Activated T-cell treated with anti-CD3 and anti-CD28 coated beads for 1 hour (primary cell): ENCODE measurements at places on chromosomes 1 and 21.

- DNase-seq, result no peak
These were observed 243.1 kb downstream of the ZNF648 start for GRCh38 chr1:181818459-181818858.

- DNase-seq, result no peak
These were observed 513.0 kb downstream of the PTPRC start for GRCh38 chr1:199151634-199152425.

DNA sequence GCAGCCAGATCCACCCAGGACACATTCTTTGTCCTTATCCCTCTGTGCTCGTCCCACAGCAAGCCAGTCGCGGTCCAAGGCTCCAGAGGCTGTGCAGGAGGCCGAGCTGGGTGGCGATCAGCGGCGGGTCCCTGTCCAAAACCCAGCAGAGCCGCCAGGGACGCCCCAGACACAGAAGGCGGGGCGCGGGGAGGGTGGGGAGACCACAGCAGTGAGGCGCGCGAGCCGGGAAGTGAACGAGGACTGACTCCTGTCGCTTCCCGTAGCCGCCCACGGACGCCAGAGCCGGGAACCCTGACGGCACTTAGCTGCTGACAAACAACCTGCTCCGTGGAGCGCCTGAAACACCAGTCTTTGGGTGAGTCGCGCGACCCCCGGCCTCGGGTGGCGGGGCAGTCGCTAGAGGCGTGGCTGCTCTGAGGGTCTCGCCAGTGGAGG lies at the start of gene LGALS8:
Gene LGALS8 (plus strand): TSS at position 279 of the 438 bp plus-strand sequence. CDS start 2,089 bp downstream, outside the sequence.
- peak; percentile 78 for DNase-seq

GRCh38 chr1:62687903-62688686 lies at the start of gene DOCK7:
TSS of gene DOCK7 (minus strand) at chr1:62688386. CDS start at chr1:62688264, 122 bp downstream.
- DNase-seq, result peak; percentile 30

- DNase-seq, result no peak
These were observed 26.7 kb downstream of the NDC1 start for GRCh38 chr1:53811414-53811851.

GRCh38 chr1:177333936-177334595 lies 163.3 kb downstream of the BRINP2 start:
- DNase-seq, result no peak

DNA sequence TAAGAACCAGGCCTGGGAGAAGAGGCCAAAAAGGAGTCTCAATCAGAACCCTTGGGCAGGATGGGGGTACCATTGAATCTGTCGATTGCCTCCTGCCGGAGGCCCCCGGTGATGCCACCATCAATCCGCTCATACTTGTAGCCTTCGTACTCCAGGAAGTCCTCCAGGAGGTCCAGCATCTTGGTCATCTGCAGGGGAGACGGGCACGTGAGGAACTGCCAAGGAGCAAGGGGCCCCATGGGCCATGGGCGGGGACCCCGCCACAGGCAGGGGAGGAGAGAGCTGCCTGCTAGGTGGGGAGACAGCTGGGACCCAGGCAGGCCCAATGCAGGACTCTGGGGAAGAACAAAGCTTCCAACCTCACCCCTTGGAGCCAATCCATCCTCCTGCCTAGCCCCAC lies 48.6 kb downstream of the CHD5 start:
- DNase-seq, result no peak

DNA sequence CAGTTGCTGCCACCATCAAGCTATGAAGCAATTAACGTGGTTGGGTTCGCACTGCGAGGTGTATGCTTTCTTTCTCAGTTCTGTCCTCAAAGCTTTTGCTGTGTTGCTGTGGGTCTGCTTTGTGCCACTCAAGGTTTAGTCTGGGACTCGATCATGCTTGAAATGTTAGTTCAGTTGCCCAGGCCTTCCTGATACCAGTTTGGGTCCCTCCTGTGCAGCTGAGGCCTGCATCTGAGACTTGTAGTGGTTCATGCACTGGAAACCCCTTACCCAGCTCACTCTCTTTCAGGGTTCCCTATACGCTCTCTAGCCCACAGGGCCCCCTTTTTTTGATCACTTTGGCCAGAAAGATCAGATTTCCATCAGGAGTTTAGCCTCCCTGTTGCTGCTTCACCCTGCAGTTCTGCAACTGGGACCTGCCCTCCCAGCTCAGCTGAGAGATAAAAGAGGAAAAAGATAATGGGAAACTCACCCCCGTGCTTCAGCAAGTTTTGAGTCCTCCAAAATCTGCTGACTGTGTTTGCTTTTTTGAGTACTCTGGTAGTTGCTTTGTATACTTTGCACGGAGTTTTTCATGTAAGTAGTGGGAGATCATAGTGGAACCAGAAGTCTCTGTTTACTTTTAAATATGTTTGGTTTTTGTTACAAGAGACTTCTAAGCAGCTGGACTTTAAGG lies 317.0 kb downstream of the HHAT start:
- DNase-seq, result no peak

GRCh38 chr1:154769193-154769895 lies 100.7 kb downstream of the KCNN3 start:
- DNase-seq, result no peak

GRCh38 chr21:25750085-25750484 lies 15.3 kb downstream of the GABPA start:
- DNase-seq, result no peak

DNA sequence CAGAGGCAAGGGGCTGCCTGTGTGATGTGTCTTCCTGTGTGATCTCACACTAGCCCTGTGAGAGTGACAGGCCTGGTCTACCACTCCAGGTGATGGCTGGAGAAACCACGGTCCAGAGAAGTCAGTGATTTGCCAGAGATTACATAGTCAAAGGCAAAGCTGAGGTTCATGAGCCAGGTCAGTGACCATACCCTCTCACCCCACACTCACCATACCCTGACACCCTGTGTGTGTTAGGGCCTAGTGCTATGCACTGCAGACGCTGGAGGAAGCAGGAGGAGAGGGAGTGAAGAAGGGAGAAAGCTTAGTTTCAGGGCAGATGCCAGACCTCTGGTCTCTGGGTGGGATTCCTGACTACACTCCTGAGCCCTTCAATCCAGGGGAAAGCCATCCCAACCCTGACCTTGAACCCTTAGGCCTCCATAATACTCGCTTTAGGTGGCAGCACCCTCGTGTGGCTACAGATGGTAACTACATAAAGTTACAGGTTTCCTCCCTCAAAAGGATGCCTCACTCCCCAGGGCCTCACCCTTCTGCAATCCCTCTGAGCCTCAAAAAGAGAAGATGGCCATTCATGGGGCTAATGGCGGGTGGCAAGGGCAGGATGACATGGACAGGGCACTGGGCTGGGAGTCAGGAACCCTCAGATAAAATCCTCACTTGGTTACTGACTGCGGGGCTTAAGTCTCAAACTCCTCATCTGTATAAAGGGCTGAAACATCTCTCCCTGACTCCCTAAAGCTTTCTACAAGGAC lies 20.8 kb upstream of the SDC3 start:
- peak; percentile 32 for DNase-seq

GRCh38 chr1:22870201-22870871 lies 102.3 kb downstream of the LACTBL1 start:
- no peak for DNase-seq

GRCh38 chr1:65393347-65393746 lies 27.1 kb upstream of the LEPR start:
- DNase-seq, result no peak
